Posterior vena cava (tissue), 2 donors: ENCODE measurements at places on chromosomes 3 and 15. TPM values are rescaled to one million over a fixed set of nuclear protein-coding genes. Genes with fewer than 3 reads are reported as not detected.

Gene SENP5
- total RNA-seq, result 35.9 TPM

Gene RBPMS2
- 5.3 TPM for total RNA-seq

Gene CCR4
- 0.33 TPM for total RNA-seq

Gene CNTN6
- 11.2 TPM for total RNA-seq

Gene SUCNR1
- total RNA-seq, result 1.3 TPM

Gene GOLIM4
- total RNA-seq, result 44.0 TPM

Gene CTXN2
- not detected for total RNA-seq

Gene OIP5
- 0.56 TPM for total RNA-seq

Gene CD276
- 84.1 TPM for total RNA-seq

Gene SLC12A1
- total RNA-seq, result not detected

Gene CSPG4
- total RNA-seq, result 134 TPM

DNA sequence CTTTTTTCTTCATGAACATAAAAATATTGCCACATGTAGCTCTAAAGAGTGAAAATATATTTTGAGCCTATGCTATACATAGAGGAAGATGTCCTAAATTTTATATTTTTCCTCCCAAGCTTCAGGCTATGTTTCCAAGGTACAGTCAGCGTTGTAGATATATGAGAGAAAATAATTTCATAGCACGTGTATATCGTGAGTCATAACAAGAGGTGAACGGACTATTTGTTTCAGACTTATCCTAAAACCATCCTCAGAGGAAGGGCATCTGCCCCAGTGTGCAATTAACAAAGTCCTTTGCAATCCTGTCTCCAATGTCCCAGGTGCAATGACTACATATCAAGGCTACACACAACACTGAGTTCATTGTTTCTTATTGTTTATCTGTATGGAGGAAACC is 177.3 kb upstream of the ARRDC4 start:
- no peak for DNase-seq

- no peak for DNase-seq
Measured at GRCh38 chr15:71106802-71107500, 8.3 kb upstream of the THSD4 start.

DNA sequence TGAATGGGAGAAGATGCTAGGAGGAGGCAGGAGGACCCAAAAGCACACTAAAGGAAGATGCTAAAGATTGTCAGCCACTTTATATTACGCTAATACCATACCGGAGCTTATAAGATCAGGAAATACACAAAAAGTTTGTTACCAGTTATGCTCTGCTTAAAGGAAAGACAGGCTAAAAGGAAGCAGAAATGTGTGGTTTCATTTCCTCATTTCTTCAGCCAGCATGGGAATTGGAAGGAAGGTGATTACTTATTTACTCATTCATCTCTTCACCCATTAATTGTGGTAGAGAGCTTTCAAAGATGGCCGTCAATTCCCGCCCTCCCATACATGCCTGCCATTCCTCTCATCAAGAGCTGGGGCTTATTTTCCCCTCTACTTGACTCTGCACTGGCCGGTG is 26.7 kb upstream of the TMEM158 start:
- no peak for DNase-seq

DNA sequence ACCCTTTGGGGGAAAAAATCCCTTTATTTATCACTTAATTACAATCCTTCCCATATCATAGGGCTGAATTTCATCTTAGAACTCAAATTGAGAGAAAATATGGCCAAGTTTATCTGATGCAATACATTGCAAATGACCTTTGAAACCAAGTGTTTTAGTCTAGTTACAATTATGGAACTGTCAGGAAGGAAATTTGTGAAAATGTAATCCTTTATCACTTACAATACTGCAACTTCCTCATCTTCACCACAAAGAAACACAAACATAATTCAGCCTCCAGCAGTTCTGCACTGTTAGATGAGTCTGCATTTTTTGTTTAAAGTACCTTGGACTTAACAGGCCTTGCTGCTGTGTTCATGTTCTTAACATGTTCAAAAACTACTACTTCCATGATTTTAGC is 4.6 kb downstream of the CCPG1 start:
- DNase-seq, result no peak

GRCh38 chr15:31345606-31346366 is 19.2 kb downstream of the KLF13 start:
- no peak for DNase-seq

- DNase-seq, result no peak
Measured at GRCh38 chr15:83858820-83859505, 205.0 kb downstream of the ADAMTSL3 start.

DNA sequence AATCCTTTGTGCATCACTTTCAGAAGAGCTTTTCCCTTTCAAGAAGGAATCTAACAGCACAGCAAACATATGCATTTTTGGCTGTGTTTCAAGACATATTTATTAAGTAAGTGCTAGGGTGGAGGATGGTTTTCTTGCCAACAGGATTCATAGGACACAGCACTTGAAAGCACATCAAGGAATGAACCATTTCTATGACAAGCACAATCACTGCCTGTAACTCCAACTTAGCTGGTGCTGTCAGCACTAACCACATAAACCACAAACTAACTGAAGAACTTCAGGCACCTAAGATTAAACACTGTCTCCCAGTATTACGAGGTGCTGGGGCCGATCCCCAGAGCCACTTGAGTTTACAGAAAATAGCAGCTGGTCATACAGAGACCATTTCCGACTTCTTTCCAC is 35.4 kb upstream of the SPRED1 start:
- no peak for DNase-seq

DNA sequence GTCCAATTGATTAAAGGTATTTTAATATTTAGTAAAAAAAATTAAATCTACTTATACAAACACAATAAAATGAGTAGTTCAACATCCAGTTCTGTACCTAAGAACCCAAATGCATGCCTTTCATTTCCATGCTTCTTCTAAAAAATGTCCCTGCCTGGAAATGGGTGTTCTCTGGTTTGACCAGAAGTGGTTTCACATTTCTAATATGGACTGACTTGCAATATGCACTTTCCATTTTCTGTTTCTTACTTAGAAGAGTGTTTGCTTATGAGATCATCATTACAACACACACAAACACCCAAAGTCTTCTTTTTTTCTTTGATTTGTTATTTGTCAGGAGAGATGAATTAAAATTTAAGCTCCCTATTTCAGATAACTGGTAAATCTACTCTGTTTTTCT is 879.6 kb downstream of the AGBL1 start:
- DNase-seq, result no peak

GRCh38 chr15:99703603-99704443 is 29.4 kb downstream of the LYSMD4 start:
- no peak for DNase-seq

GRCh38 chr3:194654443-194654842 is 17.5 kb downstream of the LSG1 start:
- no peak for DNase-seq

- no peak for DNase-seq
Measured at GRCh38 chr3:32471246-32471645, 31.4 kb downstream of the CMTM6 start.

GRCh38 chr3:55264919-55265318 is 222.2 kb downstream of the WNT5A start:
- no peak for DNase-seq

- DNase-seq, result no peak
Measured at GRCh38 chr3:81462921-81463320, 298.5 kb downstream of the GBE1 start.

- DNase-seq, result no peak
Measured at GRCh38 chr15:47505712-47506328, 211.5 kb upstream of the SEMA6D start.

DNA sequence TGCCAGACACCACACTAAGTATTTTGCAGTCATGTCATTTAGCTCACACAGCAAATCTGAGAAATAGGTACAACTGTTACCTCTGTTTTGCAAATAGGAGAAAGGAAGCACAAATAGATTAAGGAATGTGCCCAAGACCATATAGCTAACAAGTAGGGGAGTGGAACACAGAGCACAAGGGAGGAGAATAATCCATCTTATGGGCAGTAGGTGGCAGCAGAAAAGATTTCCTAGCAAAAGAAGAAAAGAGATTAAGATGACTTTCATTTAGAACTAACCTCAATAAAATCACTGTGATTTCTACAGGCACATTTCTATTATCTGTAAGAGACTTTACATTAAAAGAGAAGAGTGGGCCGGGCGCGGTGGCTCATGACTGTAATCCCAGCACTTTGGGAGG is 49.1 kb downstream of the NR1I2 start:
- DNase-seq, result no peak

GRCh38 chr3:105157766-105158085 is 209.0 kb upstream of the ALCAM start:
- no peak for DNase-seq
